Hematopoietic multipotent progenitor cell treated with erythropoietin and hydrocortisone succinate and interleukin-3 and kit ligand, for 8 days (in vitro differentiated cells): ENCODE measurements at places on chromosomes 1 and 21.
A peak's percentile ranks its signal among the peaks of the same experiment; 100 is the strongest.

- peak; percentile 54 for DNase-seq
These were observed 2.5 kb downstream of the KIF21B start for GRCh38 chr1:201020721-201021629.

GRCh38 chr1:17120962-17121837, 1.9 kb upstream of the PADI2 start:
- DNase-seq: peak; percentile 14

DNA sequence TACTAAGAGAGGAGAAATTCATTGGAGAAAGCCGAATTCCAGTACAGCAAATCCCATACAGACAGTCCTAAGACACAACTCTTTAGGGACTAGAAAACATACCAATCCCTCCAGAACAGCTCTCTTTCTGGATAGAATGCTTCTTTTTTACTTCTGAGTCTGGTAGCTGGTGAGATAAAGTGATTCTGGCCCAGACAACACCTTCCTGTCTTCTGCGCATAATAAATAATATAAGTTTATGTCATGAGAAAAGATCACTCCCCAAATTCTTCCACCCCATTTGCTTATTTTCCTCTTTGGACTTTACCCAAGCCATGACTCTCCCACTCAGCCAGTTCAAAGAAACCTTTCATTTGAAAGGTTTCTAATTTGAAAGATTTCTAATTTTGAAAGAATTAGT, 98.4 kb downstream of the EDEM3 start:
- DNase-seq: no peak

GRCh38 chr1:65079941-65080340, 68.1 kb upstream of the AK4 start:
- no peak for DNase-seq

DNA sequence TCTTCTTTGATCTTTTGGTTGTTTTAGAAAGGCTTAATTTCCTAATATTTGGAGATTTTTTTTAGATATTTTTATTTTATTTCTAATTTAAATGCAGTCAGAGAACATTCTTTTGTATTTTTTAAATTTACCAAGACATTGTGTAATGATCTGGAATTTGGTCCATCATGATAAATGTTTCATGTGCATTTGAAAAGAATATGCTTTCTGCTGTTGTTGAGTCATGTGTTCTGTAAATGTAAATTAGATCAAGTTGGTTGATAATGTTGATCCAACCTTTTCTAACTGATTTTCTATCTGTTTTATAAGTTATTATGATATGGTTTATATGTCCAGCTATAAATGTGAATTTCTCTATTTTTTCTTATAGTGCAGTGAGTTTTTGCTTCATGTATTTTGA, 19.8 kb downstream of the UTS2 start:
- DNase-seq: no peak

DNA sequence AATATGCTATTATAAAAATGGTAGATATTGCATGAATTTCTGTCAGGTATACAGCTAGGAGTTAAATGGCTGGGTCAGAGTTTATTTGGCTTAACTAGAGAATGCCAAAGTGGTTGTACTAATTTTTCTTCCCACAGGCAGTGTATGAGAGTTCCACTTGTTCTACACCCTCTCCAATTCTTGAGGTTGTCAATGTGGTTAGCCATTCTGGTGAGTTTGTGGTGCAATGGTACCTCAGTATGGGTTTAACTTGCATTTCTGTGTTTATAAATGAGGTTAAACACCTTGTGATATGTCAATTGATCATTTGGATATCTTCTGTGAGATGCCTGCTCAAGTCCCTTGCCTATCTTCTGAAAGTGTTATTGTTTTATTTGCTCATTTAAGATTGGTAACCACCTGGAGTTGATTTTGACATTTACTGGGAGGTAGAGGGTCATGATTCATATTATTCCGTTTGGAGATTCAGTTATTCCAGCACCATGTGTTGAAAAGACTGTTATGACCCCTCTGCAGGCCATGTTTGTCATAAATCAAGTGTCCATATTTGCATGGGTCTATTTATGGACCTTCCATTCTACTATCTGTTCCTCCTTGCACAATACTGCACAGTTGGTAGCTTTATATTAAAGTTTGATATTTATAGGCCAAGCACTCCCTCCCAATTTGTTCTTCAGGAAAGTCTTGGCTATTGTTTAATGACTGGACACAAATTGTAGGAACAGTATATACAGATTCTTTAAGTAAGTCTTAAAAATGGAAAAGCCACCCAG, 5.8 kb downstream of the FALEC start:
- no peak for DNase-seq

GRCh38 chr1:200708769-200709168, 29.9 kb upstream of the CAMSAP2 start:
- peak; percentile 25 for DNase-seq

DNA sequence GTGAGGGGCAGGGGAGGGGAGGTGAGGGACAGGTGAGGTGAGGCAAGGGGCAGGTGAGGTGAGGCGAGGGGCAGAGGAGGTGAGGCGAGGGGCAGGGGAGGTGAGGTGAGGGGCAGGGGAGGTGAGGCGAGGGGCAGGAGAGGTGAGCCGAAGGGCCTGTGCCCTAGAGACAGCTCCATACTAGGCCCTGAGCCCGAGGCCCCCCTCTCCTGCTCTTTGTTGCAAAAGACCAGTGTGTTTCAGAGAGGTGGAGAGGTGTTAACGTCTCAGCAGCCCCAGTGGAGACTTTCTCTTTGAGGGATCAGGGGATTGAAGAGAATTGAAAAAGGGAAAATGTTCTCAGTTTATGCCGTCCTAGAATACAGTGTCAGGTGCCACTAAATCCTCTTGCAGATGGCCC, 44.2 kb downstream of the EPHB2 start:
- no peak for DNase-seq

DNA sequence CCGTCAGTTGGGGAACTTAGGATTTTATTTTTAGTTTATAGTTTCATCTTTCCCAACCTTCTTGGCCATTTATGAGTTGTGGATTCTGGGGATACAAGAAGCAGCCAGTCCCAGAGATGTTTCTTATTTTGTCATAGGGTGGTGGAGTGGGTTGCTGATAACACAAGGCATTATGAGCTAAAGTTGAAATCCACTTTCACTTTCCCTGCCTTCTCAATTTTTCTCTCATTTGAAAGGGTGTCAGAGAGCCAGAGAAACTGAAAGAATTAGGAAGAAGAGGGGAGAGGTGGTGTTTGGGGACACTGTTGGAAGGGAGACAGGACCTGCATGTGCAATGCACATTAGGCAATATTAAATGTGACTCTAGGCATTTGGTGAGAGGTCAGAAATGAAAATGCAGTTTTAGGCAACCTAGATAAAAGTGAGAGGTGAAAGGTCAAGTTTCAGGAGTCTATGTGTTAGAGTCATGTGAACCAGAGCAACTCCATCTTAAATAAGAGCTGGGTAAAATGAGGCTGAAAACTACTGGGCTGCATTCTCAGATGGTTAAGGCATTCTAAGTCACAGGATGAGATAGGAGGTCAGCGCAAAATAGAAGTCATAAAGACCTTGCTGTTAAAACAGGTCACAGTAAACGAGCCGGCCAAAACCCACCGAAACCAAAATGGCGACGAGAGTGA, 71.1 kb upstream of the F3 start:
- DNase-seq: no peak

GRCh38 chr1:78468521-78468920, 22.3 kb upstream of the PTGFR start:
- no peak for DNase-seq

DNA sequence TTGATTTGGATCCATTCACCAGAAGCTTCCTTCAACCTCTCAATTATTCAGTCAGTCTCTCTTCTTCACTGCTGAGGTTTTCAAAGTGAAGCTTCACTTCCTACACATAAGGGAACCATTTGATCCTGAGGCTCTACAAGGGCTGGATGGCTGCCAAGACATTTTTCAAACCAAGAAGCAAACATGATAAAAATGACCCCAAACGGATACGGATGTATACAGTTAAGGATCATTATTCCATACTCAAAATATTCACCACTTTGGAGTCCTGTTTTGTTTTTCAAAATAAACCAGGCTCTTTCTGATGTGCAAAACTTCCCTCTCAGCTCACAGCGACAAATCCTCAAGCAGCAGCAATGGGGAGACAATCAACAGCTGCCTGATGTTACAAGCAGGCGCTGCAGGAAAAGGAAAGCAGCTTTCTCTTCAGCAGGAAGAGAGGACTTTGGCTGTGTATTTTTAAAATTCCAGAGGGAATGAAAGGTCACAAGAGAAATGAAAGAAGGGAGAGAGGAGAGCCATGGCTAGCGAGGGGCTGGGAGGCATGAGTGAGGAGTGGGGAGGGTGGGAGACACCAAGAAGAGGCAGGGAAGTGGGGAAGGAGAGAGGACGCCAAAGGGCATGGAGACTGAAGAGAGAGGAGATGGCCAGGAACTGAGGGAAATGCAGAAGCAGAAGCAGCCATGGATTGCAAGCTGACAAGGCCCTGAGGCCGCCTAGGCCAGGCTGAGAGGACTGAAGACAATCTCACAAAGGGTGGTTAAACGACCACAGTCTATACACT, 145.4 kb downstream of the SLC45A1 start:
- DNase-seq: peak; percentile 56

GRCh38 chr1:153680120-153680403, 1.6 kb downstream of the NPR1 start:
- DNase-seq: no peak

DNA sequence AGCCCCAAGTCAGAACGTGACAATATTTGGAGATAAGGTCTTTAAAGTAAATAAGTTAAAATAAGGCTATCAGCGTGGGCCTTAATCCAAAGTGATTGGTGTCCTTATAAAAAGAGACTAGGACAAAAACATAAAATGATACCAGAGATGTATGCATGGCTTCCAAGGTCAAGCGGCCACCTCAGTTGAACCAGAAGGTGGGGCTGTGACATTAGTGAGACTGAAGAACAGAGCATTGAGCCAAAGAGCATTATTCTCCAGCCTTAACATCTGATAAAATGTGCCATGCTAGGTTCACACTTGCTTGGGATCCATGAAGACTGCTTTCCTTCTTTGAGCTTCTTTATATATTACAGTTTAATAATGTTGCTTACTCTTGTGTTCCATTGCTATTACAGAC, 554.6 kb downstream of the PLA2G4A start:
- DNase-seq: peak; percentile 13

DNA sequence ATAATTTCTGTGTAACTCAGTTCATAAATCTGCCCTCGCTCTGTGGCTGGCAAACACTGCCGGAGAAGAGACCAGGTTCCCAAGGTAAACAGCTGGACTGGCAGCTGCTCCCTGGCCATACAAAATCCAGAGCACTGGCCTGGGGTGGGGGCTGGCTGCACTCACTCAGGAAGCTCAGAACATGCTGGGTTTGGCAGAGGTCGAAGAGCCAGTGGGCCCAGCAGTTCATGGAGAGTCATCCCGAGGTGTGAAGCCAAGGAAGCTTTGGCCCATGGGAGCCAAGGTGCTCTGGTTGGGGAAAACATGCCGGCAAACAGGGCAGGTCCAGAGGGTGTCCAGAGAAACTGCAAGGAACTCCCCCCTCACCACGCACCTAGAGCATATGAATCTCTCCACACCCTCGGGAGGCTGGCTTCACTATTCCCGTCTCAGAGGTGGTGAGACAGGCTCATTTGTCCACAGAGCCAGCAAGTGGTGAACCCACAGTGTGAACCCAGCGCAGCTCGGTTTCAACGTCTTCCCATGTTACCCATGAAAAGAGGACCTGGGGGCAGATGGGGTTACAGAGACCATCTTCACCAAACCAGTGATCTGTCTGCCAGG, 102.4 kb downstream of the DMRTB1 start:
- DNase-seq: no peak

DNA sequence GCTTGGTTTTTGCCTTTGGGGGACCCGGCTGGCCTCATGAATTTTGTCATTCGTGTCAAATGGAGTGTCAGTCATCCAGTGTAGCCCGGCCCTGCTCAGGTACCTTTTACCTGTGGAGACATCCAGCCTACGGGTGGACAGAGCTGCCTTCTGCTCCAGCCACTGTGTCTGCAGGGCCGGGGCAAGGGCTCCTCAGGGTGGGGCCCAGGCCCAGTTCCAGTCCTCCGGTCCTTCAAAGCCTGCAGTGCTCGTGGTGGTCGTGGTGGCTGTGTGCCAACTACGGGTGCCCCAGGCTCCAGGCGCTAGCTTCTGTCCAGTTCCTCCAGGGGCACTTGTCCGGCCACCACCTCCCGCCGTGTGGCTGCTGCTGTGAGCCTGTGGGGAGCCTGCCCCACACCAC, 54.8 kb downstream of the TRIM11 start:
- DNase-seq: no peak

GRCh38 chr1:201063145-201063544, 39.6 kb upstream of the KIF21B start:
- no peak for DNase-seq

DNA sequence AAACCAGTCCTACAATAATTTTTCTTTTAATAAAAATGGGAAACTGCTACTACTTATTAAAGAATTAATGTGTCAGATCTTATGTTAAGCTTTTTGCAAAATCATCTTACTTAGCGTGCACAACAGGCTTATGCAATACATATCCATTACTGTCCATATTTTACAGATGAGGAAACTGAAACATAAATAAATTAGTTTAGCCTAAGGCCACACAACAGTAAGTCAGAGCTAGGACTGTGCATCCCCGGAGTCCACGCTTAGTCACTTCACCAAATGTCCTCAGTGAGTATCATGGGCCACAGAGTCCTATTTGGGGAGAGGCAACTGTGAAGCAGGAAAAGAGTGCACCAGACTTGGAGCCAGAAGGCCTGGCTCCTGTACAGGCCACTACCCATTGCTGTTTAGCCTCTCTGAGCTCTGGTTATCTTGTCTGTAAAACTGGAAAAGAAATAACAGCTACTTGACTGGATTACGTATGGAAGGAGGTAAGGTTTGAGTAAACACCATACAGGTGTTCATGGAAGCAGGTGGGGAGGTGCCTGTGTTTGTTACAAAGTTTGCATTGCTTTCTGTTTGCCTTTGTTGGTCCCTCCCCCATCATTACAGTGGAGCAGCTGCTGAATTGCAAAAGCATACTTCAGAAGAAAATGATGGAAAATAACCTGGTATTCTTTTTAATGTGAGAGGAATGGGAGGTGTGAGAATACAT, 192.8 kb downstream of the FCRL5 start:
- no peak for DNase-seq

DNA sequence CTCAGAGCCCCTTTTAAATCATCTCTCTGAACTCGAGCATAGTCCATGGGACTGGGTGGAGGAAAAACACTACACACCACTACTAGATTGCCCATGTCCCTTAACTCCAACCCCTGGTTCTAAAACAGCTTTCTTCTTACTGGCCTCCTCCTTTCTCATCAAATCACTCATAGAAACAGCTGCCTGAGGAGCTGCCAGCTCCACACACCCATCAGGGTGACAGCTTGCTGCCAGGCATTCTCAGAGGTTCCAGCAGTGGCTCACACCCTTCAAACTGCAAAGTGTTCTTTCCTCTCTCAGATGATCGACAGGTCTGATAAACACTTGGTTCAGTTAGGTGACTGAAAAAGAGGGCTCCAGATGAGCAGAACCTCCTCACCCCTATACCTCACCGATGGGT, 543.0 kb upstream of the PLXNA2 start:
- no peak for DNase-seq

DNA sequence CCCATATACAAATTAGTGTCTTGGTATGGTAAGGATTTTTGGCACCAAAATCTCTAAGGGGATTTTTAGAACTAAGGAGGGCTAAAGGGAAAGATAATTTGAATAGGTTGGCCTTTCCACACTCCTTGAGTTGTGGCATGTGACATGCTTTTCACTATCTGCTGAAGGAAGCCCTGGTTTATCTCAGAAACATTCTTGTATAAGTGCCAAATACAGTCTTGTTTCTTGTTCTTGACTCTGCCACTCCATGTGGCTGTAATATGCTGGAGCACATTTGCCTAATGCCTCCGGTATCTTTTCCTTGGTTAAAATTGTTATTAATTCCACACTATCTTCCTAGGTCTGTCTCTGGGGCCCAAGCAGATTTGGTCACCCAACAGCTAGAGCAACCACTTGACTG, 457.0 kb downstream of the USP25 start:
- peak; percentile 48 for DNase-seq

- DNase-seq: no peak
These were observed 68.7 kb downstream of the NID1 start for GRCh38 chr1:235996048-235996785.
